Dorsolateral prefrontal cortex (tissue), 122 donors: ENCODE measurements at places on chromosomes 16 and 17.

- no peak for DNase-seq
Observed at GRCh38 chr16:67750466-67750865, 31.4 kb upstream of the GFOD2 start.

DNA sequence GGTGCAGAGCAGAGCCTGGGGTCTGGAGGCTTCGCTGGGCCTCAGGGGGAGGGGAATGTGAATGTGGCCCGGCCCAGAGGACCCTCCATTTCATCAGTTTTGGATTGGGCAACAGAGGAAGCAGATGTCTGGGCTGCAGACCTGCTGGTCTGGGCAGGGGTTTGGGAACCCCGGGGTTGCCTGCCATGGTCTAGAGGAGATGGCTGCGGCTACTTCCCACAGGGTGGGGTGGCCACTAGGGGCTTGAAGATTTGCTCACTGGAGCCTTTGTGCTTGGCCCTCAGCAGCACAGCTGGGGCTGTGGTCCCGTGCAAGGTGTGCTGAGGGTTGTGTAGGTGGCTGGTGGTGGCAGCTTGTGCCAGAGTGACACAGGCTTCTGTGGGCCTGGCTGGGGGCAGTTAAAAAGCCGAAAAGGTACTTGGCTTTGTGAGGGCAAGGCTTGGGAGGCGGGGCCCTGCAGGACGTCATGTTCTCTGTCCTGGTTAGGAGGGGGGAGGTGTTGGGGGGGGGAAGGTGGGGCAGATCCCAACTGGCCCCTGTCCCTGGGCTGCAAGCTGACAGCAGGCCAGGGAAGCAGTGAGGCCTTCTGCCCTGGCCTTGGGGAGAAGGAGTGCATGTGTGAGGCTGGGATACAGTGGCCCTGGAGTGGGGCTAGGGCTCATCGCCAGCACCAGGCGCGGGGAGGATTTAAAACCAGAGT lies 98.0 kb downstream of the KPNA2 start:
- DNase-seq, result no peak

GRCh38 chr17:75950421-75950820 lies 9.6 kb upstream of the FBF1 start:
- DNase-seq, result no peak

DNA sequence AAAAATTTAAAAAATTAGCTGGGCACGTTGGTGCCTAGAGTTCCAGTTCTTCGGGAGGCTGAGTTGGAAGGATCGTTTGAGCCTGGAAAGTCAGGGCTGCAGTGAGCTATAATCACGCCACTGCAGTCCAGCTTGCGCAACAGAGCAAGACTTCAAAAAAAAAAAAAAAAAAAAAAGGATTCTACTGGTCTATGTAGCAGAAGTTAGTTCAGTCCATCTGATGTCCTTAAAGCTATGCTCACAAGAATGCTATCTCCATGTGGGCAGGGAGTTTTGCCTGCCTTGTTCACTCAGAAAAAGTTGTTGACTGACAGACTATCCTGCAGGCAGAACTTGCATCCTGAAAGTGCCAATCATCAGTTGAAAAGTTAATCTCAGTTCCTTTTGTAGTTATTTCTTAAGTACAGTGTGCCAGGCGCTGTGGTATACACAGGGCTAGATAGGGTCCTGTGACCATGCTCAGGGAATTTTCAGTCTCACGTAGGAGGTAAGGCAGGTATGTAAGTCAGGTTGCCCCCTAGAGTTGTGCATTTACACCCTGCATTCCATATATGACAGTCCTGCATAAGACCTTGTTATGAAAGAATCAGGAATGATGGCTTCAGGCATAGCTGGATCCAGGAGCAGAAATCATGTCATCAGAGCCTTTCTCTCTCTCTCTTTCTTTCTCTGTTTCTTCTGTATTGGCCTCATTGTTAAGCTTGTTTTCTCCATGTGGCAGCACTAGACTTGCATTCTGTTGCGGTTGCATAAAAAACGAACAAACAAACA lies 7.6 kb downstream of the SYT17 start:
- no peak for DNase-seq

DNA sequence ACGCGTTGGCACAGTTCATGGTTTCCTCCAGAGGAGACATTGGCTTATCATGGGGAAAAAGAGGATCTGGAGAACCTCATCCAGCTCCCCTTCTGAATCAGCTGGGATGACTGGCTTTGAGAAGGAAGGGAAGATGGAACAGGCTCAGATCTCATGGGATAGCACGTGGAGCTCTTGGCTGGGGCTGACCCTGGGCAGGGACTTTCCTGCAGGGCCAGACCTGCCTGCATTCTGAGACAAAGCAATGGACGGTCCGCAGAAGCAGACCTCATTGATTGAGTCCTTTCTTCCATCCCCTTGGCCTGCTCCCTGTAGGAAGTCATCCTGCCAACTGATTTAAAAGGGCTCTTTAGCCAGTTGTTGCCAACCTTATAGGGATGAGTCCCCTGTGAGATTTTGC lies 26.2 kb downstream of the PLCD3 start:
- no peak for DNase-seq

DNA sequence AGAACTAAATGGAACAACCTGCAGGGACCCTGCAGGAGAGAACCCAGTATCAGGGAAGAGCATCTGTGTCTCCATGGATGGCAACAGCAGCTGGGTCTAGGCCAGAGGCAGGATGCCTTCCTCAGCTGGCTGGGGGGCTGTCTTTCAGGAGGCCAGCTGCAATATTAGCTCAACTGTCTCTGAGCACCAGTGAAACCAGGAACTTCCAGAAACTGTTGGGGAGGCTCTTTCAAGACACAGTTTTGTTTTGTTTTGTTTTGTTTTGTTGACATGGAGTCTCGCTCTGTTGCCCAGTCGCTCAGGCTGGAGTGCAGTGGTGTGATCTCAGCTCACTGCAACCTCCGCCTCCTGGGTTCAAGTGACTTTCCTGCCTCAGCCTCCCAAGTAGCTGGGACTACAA lies 7.6 kb downstream of the GPR142 start:
- DNase-seq, result no peak

DNA sequence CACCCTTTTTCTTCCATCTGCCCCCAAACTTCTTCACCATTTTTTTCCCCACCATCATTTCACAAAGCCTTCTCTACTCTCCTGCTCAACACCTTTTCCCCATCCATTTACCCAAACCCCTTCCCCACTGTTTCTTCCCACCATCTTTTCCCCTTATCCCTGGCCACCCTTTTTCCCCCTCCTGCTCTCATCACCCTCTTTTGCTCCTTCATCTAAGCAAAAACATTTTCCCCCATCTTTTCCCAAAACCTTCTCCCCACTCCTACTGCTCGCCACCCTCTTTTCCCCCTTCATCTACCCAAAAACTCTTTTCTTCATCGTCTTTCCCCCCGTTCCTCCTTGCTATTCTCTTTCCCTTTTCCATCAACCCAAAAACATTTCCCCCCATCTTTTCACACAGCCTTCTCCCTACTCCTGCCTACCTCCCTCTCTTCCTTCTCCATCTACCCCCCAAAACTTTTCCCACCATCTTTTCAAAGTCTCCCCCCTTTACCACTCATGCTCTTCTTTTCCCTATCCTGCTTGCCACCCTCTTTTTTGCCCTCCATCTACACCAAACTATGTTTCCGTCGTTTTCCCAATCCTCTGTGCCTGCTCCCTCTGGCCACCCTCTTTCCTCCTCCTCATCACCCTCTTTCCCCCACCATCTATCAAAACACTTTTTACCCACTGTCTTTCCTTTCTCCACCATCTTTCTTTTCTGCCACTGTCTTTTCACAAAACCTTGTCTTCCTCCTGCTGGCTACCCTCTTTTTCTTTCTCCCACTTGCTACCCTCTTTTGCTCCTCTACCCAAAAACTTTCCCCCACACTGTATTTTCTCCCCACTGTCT lies 205.8 kb upstream of the WSB1 start:
- DNase-seq, result no peak

GRCh38 chr16:55242667-55243066 lies 81.3 kb upstream of the IRX6 start:
- no peak for DNase-seq

- DNase-seq, result no peak
Observed at GRCh38 chr17:75722542-75723095, 1.4 kb downstream of the ITGB4 start.

DNA sequence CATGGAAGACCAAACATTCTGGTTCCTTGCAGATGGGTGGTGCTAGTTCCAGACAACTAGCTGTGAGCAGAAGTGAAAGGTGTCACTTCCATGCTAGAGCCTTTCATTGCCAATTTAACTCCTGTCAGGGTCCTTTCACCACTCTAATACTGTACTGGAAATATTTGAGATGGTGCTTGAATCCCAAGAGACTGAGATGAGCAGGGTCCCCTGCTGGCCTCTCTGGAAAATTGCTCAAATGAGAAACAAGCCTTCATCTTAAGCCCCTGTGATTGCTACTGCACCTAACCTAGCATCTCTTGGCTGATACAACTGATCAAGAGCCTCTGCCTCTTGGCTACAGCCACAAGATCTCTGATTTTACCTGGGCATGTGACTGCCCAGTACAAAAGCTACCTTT lies 7.4 kb upstream of the VAC14 start:
- DNase-seq, result no peak

GRCh38 chr17:28929787-28930186 lies 21.5 kb downstream of the PHF12 start:
- DNase-seq, result no peak

DNA sequence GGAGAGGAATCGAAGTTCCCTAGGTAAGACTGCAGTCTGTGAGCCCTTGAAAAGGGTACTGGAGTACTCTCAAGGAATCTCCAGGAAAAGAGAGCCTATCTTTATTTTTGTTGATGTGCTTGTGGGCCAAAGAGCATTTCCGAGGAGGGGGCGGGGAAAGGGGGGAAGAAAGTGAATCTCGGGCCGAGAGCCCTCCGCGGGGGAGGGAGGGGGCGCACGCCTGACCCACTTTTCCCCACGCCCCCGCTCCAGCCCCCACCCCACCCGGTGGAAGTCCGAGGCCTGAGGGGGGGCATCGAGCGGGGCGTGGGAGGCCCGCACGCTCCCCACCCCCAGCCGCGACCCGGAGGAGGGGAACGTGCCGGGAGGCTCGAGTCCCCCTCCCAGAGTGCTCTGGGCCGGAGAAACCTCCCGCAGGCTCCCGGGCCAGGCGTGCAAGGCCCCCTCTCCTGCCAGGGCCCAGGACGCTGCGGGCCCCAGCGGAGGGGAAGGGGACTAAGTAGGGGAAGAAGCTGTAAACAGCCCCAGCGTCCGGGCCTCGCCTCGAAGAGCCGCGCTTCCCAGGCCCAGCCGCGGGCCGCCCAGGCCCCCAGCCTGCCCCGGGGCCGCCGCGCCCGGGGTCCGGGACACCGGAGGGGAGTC lies 444 bp downstream of the HELZ start:
- no peak for DNase-seq

DNA sequence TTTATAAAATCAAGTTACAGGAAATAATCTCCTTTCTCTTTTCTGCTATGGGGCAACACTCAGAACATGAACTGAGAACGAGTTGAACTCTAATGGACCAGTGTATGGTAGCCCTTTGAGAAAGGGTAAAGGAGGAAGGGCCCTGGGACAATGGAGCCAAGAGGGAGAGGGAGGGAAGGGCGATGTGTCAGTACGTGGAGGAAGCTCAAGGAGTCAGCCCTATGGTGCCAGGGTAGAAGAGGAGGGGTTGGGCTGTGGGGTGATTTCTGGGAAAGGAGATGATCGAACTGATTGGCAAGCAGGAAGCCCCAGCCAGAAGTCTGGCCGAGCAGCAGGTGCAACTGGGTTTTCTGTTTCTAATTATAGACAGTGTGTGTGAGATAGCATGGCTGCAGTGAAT lies 4.3 kb upstream of the WIPI1 start:
- DNase-seq, result no peak

DNA sequence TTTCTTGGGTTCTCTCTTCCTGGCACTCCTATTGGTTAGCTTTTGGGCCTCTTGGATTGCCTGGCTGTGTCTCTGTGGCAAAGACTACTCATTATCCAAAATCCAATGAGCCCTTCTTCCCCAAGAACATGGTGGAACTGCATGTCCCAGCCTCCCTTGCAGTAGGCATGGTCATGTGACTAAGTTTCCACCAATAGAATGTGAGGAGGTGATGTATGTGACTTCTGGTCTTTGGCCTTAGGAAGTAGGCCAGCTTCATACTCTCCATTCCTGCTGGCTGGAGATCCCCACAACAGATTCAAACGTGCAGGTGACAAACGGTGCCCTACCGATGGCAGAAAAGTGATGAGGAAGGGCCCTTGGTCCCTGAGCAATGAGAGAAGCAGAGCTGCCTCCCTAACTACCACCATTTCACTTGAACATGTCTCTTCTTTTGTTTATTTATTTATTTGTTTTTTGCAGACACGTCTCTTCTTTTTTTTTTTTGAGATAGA lies 17.3 kb upstream of the SPN start:
- DNase-seq, result no peak
